ENCODE measurements at places on chromosomes 5 and 9.

GRCh38 chr5:160787240-160787639, 64.8 kb downstream of the ATP10B start:
- DNase-seq, result no peak

DNA sequence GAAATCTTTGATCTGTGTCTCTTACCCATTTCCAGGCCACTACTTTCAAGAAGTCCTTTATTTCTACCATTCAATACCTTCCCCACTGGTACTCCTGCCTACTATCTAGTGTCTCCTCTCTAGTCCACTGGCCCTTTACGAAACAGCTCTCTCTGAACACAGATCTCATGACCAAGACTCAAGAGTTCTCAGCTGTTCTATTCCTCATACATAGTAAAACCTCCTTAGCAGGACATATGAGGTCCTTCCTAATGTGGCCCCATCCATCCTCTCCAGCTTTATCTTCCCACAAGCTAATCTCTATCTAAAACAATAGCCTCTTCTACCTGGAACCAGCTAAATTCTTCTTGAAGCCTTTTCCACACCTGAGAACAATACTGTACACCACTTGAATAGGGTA, 2.6 kb downstream of the TEX10 start:
- DNase-seq, result no peak

- DNase-seq, result no peak
These were observed 76.0 kb upstream of the PHYKPL start for GRCh38 chr5:178308541-178309092.

DNA sequence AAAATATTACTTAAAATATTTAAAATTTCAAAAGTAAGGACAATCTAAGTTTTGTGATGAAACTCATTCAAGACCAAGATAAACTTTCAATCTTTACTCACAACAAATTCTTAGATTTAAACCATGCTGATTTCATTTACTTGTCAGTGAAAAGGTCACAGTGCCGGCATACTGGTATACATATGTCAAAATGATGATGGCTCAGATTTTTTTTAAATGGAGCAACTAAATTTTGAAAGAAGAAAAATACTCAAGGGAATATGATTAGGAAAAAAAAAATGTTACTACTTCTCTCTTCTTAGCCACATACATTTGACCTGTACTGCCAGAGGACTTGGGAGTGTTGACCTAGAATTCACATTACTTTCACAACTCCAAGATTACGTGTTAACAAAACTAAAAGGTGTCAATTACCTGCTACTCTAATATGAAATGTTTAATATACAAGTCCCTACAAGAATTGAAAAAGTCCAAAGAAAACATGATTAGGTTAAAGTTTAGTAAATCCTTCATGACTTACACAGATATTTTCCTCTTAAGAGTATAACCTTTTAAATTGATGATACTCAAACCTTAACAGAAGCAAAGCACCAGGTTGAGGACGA, 4.6 kb downstream of the EFNA5 start:
- DNase-seq, result no peak
